GM19239 (cell line): ENCODE measurements at places on chromosomes 3 and 15.
A peak's percentile ranks its signal among the peaks of the same experiment; 100 is the strongest.

DNA sequence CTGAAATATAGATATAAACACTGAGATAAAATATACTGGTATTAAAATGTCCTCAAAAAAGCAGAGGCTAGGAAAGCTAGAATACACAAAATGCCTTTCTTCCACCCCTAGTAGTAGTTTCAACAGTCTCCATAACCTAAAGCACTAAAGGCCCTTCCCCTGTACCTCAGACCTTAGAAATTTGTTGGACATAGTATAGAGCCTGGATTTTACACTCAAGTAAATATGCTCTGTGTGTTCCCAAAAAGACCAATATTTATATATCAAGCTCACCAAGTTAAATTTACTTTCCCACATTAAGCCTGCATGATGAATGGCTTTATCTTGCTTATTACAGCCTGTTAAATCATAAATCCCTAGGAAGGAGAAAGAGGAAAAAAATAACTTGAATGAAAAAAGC, 378.7 kb upstream of the AZI2 start:
- no peak for DNase-seq

- no peak for DNase-seq
Measured at GRCh38 chr3:124441766-124442165, 288.5 kb upstream of the UMPS start.

GRCh38 chr3:185405243-185405642, 42.3 kb downstream of the MAP3K13 start:
- no peak for DNase-seq

DNA sequence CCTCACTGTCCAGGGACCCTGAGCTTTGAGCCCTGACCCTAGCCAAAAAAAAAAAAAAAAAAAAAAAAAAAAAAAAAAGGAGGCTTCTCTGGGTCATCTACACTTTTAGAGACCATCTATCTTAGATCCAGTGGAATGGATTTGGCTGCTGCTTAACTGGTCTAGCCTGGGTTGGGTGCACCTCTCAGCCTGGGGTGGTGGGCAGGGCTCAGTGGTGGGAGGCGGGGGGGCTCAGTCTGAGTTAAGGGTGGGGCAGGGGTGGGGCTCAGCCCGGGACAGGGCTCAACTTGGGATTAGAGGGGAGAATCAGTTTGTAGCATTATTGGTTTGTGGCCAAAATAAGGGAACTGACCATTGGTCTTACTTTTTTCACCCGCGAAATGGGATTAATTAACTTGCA, 139.2 kb downstream of the TPRA1 start:
- no peak for DNase-seq

GRCh38 chr15:42457445-42458442, 33.2 kb downstream of the ZNF106 start:
- DNase-seq: peak; percentile 27

DNA sequence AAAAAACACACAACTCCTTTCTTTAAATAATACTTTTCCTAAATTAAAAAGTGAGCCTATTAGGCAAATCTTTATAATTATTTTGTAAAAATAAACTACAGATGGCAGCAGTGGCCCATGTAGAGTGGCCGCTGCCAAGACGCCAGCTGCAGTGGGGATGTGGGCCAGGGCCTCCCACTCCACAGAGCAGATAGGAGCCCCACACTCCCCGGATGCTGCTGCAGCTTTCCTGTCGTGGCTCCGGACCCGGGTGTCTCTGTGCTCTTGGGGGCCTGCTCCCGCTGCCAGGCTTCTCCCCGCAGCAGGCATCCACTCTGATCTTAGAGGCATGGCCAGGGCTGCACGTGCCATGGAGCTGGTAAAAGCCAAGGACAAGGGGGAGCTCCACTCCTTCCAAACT, 67.5 kb downstream of the PROS1 start:
- DNase-seq: no peak

DNA sequence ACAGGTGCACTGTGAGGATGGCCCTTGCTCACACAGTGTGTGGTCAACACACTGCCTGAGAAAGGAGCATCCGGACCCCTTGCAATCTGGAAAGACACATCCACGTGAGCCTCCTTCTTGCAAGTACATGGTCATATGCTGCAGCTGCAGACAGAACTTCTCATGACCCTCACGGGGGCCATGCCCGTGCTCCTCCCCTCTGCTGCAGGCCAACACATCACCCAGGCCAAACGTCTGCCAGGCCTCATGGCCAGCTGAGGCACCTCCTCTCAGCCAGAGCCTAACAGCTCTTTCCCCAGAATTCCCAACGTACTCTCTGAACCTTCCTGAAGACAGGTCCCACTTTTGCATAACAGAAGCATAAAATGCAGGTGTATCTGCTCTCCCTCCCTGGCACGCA, 25.3 kb downstream of the SLC41A3 start:
- no peak for DNase-seq
